ENCODE measurements at places on chromosomes 16 and 17.

DNA sequence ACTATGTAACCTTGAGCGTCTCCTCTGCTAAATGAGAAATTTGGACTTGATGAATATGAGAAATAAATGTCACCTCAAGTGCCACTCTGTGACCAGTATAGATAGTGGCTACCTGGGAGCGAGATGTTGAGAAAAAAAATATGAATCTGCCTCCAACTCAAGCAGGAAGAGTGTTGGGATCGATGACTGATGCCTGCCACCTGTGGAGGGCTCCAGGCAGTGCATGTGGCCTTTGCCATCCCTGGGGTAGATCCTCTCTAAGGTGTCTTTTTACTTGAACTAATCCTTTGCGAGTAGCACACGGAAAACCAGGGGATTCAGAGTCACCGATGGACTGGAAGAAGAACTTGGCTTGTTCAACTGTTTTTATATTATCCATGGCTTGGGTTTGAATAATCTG is 9.4 kb downstream of the CCDC182 start:
- peak; percentile 47 for DNase-seq

DNA sequence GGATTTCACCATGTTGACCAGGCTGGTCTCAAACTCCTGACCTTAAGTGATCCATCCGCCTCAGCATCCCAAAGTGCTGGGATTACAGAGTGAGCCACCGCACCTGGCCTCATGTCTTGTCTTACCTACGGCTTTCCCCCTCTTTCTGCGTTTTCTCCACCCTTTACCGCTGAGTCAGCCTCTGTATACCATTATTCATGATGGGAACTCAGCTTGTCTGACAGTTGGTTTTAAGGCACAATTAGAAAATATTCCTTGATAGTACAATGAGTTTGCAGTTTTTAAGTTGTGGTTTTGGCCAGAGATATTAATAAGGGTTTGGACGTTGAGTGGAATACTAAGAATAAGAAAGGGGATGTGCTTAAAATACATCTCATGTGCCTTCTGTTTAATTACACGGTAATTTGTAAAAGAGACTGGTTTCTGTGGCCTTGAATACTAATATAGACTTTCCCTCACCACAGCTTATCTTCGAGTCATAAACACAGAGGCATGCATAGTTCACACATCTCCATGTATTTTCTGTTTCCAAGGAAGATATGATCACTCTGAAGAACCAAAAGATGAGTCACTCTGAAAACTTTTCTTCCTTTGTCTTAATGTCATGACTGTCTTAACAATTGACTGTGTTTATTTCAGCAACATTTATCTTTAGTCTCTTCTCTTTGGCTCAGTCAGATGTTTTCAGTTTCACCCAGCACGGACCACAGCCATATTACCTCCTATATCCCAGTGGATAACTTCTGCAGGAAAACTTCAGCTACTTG is 54.4 kb downstream of the PITPNC1 start:
- no peak for DNase-seq

DNA sequence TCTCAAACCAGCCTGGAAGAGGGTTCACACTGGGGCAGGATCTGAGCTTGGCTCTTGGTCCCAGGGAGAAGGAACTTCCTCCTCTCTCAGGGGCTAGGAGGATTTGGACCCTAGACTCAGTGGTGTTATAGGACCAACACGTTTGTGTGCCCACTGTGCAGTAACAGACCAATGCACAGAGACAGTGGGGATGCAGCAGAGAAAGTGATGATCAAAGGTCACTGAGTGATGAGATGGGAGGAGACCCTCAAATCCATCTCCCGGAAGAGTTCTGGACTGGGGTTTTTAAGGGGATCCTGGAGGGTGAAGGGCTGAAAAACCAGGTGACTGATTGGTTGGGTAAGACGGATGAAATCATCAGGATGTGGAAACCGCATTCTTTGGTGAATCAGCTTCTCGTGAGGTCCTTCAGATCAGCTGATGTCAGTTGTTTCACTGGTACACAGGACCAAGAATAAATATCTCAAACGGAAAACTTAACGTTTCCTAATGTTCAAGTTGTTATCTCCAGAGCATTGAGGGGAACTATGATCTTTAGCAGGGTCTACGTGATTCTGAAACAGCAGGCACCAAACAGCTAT is 3.3 kb upstream of the VAC14 start:
- DNase-seq: no peak

DNA sequence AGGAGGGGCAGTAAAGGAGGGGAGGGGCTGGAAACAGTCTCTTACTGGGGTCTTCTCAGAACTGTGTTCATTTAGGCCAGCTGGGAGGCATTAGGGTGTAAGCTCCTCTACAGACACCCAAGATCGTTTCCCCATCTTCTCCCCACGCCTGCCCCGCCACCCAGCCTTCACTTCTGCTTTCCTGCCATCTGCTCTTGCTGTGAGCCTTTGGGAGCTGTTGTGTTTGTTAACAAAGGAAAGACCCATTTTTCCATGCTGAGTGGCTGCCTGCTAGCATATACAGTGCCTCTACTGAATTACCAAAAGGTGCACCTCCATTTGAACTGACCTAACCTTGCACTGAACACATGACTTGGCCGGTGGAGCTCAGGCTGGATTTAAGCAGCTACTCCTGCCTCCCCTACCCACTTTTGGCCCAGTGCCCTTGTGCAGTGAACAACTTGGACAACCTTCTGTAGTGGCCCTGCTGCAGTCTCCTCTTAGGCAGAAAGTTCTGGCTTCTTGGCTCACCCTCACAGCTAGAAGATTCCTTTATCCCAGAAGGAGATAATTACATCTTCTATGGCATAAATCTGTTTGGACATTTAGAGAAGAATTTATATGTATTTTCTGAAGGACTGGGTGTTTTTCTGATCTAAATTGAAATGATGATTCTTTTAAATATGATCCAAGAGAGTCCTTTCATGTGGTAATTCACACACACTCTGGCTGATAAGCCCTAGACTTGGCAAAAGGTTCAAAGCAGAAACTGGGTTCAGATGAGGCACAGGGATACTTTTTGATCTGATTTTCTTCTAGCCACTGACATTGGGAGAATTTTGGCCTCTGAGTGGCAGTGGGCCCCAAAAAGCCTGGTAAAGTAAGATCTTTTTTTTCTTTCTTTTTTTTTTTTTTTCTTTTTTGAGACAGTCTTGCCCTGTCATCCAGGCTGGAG is 81.9 kb upstream of the HNF1B start:
- DNase-seq: no peak

GRCh38 chr17:12596961-12597360 is 68.7 kb upstream of the MYOCD start:
- DNase-seq: no peak

- no peak for DNase-seq
Observed at GRCh38 chr17:71933306-71933705, 187.5 kb upstream of the SOX9 start.

GRCh38 chr17:41404024-41404671 is 6.7 kb upstream of the KRT31 start:
- peak; percentile 85 for DNase-seq

- no peak for DNase-seq
Observed at GRCh38 chr17:16085066-16085699, 85.6 kb downstream of the TTC19 start.

DNA sequence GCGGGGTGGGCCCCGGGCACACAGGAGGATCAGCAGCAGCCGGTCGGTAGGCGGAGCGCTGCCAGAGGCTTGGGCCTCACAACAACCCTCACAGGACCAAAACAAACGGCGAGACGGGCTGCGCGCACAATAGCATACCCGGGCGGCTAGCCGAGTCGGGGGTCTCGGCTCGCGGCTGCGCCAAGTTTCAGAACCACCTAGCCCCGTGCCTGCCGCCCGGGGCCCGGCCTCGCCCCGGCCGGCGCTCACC is 732 bp downstream of the ULK2 start:
- peak; percentile 59 for DNase-seq

DNA sequence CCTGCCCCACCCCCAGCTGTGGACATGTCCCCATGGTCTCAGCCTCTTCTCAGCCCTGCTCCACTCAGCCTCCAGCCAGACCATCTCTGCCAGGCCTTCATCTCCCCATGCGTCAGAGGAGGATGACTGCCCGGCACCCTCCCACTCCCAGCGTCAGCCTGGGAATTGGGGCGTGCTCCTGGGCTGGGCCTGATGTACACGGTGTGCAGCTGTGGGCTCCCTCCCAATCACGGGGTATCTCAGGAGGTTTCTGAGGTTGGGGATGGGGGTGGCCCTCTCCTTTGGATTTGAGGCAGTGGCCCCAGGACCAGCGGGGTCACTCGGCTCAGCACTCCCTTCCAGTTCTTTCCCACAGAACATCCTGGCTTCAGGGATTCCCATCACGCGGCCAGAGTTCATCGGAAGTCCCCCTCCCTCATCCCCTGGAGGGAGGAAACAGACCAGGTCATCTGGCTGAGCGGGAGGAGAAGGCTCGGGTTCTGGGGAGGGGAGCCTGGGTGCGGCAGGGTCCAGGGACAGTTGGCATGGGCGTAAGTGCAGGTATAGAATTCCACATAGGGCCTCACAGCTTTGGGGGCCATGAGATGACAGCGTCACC is 36.9 kb downstream of the SOCS3 start:
- no peak for DNase-seq

- DNase-seq: no peak
Observed at GRCh38 chr16:85314512-85314971, 202.3 kb upstream of the CIBAR2 start.

DNA sequence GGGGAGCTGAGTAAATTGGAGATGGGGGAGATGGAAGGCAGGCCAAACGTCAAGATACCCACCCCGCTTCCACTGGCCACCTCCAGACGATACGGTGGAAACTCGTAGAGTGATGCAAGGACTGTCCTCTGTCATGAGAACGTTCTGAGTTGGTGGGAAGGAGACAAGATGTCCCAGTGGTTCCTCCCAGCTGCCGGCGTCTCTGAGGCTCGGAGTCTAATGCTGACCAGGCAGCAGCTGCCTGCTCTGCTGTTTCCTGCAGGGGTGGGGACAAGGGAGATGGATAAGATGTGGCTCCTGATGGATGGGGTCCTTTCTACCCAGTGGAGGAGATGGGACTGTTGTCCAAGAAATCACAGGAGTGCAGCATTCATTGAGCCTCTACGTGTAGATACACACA is 28.2 kb upstream of the C1QL1 start:
- DNase-seq: no peak

GRCh38 chr16:67186550-67186950 is 2.8 kb upstream of the MATCAP1 start:
- no peak for DNase-seq

GRCh38 chr17:13941781-13942180 is 127.5 kb upstream of the COX10 start:
- no peak for DNase-seq

DNA sequence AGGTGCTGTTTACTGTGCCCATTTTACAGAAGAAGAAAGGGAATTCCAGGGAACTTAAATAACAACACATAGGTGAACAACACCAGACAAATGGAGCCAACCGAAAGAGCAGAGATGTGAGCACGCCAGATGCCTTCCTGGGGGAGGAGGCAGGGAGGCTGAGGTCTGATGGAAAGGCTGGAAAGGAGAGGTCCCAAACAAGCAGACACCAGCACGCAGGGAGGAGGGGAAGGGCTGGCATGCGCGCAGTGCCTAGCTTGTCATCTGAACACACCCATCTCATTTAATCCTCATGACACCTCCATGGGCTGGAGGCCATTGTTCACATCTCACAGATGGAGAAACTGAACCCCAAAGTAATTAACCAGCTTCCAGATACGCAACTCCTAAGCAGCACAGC is 20.9 kb upstream of the CACNG5 start:
- no peak for DNase-seq

- no peak for DNase-seq
Observed at GRCh38 chr16:84547546-84548061, 43.1 kb upstream of the MEAK7 start.

GRCh38 chr17:1997927-1998742 is 27.0 kb downstream of the RTN4RL1 start:
- no peak for DNase-seq

GRCh38 chr16:11629071-11630030 is 38.9 kb upstream of the SNN start:
- DNase-seq: peak; percentile 44

- DNase-seq: no peak
Observed at GRCh38 chr17:80166446-80166845, 3.4 kb upstream of the CARD14 start.

DNA sequence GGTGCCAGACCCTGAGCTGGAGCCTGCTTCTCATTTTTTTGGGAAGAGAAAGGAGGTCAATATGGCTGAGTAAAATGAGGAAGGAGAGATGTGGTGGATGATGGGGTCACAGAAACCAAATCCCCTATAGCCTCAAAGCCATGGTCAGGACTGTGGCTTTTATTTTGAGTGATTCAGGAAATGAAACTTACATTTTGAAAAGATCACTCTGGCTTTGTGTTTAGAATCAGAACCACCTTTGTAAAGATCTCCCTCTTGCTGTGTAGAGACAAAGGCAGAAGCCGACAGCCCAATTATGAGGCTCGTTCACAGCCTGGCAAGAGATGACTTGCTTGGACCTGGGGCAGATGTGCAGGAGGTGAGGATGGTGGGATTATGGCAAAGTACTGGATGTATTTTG is 121.6 kb upstream of the ANKFN1 start:
- no peak for DNase-seq

DNA sequence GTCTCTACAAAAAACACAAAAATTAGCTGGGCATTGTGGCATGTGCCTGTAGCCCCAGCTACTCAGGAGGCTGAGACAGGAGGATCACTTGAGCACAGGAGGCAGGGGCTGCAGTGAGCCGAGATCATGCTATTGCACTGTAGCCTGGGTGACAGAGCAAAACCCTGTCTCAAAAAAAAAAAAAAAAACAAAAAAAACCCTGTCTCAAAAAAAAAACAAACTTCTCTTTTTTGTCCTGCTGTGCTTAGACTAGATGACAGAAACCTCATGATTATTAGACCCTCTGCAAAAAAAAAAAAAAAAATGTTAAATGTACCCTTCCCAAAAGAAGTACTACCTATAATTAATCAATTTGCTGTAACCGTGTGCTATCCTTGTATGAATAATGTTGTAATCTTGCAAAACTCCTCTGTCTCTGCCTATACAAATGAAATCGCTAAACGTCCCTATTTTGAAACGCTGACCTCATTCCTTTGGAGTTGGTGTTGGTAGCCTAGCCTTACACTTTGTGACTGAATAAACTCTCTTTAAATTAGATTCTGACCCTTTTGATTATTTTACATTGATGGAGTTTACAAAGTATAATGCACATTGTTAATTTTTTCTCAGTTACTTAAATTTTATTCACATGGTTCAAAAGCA is 13.6 kb upstream of the DHRS7B start:
- no peak for DNase-seq

Data from NCI-H1105 treated with DMSO at 0.1 percent for 48 hours (cell line).